Upper lobe of right lung (tissue), 1 donor: ENCODE measurements at places on chromosomes 11 and 22. TPM values are rescaled to one million over a fixed set of nuclear protein-coding genes. Genes with fewer than 3 reads are reported as not detected.
A peak's percentile ranks its signal among the peaks of the same experiment; 100 is the strongest.

DNA sequence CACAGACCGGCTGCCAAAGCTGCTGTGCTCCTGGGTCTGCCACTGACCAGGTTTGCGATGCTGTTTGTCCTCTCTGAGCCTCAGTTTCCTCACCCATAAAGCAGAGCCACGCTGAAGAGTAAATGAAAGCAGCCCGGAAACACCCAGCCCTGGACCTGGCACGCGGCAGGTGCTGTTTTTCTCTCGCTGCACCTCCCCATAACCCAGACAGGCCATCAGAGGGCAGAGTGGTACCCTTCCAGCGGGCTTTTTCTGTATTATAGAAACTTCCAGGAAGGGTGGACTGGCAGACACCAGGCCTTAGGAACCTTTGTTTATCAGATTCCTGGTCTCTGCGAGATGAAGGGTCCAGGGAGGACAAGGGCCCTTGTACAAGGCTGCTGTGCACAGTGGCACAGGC is 17.9 kb upstream of the FGF19 start:
- H3K27ac ChIP-seq = no peak overlapping the region
- DNase-seq = no peak
- H3K4me1 ChIP-seq = no peaks in the 10 kb centered on the region
- no peak overlapping the region for H3K4me3 ChIP-seq
- H3K27me3 ChIP-seq = peaks cover 57% of the 10 kb centered on the region
- H3K36me3 ChIP-seq = no peaks in the 10 kb centered on the region

DNA sequence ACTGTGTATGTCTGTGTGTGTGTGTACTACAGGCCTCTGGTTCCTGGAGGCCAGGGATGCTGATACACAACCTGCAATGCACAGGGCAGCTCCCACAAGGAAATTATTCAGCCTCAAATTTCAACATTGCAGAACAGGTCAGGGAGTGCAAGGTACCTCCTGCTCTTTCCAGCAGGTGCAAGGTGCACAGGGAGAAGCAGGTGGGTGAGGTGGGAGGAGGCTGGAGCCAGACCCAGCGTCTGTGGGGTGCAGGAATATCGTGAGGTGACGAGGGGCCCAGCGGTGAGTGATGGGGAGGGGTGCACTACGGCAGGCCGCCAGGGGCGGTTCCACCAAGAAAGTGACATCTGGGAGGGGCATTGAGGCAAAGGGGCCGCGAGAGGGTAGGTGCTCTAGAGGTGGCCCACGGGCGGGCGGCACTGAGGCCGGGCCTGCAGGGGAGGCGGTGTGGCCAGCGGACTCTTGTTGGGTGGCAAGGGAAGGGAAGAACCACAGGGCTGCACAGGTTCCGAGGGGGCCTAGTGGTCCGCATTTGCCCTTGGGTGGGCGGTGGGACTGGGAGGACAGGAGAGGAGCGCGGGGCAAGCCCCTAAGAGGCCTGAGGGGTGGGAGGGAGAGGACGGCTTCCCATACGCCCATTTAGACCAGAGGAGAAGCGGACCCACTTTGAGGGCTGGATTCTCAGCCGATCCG is 21.6 kb downstream of the DGCR6L start:
- no peak for DNase-seq
- no peaks in the 10 kb centered on the region for H3K4me1 ChIP-seq
- peak overlapping the region; percentile 60 for H3K4me3 ChIP-seq
- H3K27me3 ChIP-seq = peaks cover 6% of the 10 kb centered on the region

GRCh38 chr11:70078095-70078780 is at the start of gene ANO1:
Gene ANO1 (plus strand): TSS chr11:70078317. CDS start chr11:70078607, 290 bp downstream.
- H3K27me3 ChIP-seq = peaks cover 20% of the 10 kb centered on the region
- no peak within 1 kb of the TSS for H3K27ac ChIP-seq

GRCh38 chr11:126416542-126417090 is 61.1 kb downstream of the ST3GAL4 start:
- peak overlapping the region; percentile 81 for H3K27ac ChIP-seq
- H3K27me3 ChIP-seq = no peaks in the 10 kb centered on the region
- no peaks in the 10 kb centered on the region for H3K36me3 ChIP-seq
- DNase-seq = peak; percentile 94
- H3K4me1 ChIP-seq = peaks cover 52% of the 10 kb centered on the region
- H3K4me3 ChIP-seq = peak overlapping the region; percentile 49

DNA sequence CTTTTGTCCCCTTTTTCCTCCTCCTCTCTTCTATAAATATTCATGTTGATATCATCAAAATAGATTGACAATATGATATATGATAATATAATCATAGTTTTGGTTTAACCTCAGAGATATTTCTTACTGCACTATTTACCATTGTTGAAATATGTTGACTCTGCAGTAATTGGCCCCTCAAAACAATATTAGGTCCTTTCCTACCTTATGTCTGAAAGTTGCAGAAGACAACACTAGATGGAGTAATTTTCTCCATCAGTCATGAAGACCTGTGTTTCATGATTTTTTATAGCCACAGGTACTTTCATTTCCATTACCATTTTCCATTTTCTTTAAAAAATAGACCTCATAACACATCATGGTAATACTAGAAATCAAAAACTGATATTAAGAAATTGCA is 284.4 kb downstream of the LUZP2 start:
- no peak for DNase-seq
- no peaks in the 10 kb centered on the region for H3K4me1 ChIP-seq
- no peak overlapping the region for H3K4me3 ChIP-seq
- no peaks in the 10 kb centered on the region for H3K27me3 ChIP-seq
- H3K36me3 ChIP-seq = no peaks in the 10 kb centered on the region
- no peak overlapping the region for H3K27ac ChIP-seq

DNA sequence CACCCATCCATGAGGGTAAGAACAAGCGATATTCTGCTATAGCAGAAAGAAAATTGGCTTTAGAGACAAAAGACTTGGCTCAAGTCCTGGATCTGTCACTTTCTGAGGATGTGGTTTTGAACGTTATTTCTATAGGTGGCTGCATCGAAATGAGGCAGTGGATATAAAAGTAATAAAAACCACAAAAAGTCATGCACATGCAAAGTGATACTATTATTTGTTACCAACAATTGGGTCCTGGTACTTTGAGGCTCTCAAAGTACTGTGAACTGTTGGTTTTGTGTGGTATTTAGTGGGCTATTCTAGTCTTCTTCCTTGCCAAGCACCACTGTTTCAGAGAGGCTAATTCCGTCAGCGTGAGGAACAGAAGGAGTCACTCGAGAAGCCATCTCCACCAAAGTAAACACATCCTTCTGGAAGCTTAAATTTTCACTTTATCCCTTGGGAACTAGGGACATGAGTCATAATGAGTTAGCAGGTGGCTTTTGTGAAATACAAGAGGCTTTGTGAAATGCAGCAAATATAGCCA is 13.1 kb downstream of the UBASH3B start:
- no peaks in the 10 kb centered on the region for H3K36me3 ChIP-seq
- no peaks in the 10 kb centered on the region for H3K27me3 ChIP-seq
- H3K4me3 ChIP-seq = no peak overlapping the region
- peaks cover 25% of the 10 kb centered on the region for H3K4me1 ChIP-seq
- H3K27ac ChIP-seq = no peak overlapping the region

Gene EXPH5
- total RNA-seq = 30.8 TPM

Gene DENND6B
- 9.3 TPM for total RNA-seq
